ENCODE measurements at places on chromosomes 7 and 10.

- DNase-seq, result no peak
Observed at GRCh38 chr7:122136078-122136477, 8.0 kb downstream of the AASS start.

DNA sequence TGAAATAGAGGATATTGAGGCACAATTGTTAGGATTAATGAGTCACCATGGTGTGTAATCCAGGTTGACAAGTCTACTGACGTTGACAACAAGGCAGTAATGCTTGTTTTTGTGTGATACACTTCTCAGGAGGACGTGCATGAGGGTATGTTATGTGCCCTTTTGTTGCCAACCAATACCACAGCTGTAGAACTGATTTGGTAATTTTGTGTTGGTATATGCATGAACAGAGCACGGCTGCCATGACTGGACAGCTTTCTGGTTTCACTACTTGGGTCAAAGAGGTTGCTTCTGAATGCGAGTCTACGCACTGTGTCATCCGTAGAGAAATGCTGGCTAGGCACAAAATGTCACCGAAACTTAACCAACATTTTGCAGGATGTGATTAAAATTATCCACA, 32.9 kb downstream of the PHTF2 start:
- DNase-seq, result no peak

DNA sequence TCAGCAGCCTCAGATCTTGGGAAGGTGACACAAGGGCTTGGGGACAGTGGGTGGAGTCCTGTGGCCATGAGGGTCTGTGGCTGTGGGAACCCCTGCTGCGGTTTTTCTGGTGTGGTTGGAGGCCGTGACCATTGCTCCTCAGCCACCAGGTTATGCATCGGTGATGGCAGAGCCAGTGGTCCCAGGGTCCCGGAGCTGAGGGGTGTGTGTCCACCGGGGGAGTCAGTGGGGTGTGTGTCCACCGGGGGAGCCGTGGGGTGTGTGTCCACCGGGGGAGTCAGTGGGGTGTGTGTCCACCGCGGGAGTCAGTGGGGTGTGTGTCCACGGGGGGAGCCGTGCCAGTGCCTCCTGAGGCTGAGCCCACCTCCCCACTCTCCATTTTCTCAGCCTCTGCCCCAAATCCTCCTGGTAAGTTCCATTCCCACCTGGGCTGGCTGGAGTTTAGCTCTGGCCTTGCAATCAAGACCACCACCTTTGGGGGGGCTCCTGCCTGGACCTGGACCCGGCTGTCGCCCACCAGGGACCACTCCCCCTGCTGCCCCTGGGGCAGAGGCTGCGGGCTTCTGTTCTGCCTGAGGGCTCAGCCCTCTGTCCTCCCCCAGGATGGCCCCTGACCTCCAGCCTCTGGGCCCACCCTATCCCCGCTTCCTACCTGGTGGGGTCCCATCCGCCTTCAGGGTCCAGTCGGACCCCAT, 143.5 kb downstream of the ELFN1 start:
- no peak for DNase-seq

DNA sequence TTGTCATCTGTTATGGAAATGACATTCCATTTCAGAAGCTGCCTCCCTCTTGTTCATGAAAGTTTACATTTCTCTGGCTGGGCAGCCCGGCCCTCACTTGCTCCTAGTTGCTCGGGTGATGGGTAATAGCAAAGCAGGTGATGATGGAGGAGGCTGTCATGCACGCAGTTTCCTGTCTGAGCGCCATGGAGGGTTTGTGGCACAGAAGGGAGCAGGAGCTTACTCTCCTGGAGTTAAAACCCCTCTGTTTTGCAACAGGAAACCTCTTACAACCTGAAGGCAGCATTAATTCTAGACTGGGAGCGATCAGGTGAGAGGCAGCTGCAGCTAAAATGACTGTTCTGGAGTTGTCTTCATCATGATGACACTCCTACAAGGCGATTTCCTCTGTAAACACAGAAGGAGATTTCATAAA, 34.1 kb upstream of the MKI67 start:
- DNase-seq, result no peak

DNA sequence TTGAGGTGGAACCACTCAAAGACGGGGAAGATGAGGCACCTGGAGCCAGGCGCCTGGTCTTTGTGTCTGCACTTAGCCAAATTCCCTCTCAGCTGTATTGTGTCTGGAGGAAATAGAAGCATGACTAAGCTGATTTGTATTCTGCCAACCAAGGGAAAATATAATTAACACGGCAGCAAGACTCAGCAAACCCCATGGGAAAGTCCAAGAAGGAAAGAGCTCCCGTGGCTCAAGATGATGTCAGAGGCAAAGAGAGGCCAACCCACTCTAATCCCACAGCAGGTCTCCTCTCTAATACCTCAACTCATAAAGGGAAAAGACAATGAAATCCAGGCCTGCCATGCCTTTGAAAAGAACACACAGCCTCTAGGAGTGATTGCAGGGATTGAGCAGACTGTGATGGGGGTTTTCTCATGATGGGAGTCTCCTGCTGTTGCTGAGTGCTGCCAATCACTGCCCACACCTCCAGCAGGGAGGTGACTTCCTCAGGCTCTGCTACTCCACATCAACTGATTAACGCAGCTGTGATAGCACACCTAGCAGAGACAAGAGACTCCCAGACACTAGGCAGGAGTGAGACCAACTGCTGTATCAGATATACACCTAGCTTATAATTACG, 255.5 kb upstream of the C7orf33 start:
- no peak for DNase-seq

DNA sequence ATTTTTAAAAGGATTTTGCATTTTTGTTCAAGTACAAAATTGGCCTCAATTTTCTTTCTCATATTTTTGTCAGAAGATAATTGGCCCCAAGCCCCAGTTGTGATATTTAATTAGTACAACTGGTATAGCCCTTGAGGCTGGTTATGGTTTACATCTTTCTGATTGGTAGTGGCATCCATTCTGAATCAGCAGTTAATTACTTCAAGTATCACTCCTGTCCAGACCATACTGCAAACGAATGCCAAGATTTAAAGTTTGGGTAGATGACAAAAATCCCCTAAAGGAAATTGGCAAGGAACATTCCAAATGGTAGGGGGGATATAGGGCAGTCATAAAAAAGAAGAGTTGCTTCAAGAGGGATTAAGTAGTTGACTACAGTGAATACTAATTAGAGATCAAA, 23.1 kb downstream of the MYPN start:
- peak; percentile 33 for DNase-seq

- no peak for DNase-seq
Observed at GRCh38 chr10:66877361-66877760, 48.5 kb upstream of the LRRTM3 start.

DNA sequence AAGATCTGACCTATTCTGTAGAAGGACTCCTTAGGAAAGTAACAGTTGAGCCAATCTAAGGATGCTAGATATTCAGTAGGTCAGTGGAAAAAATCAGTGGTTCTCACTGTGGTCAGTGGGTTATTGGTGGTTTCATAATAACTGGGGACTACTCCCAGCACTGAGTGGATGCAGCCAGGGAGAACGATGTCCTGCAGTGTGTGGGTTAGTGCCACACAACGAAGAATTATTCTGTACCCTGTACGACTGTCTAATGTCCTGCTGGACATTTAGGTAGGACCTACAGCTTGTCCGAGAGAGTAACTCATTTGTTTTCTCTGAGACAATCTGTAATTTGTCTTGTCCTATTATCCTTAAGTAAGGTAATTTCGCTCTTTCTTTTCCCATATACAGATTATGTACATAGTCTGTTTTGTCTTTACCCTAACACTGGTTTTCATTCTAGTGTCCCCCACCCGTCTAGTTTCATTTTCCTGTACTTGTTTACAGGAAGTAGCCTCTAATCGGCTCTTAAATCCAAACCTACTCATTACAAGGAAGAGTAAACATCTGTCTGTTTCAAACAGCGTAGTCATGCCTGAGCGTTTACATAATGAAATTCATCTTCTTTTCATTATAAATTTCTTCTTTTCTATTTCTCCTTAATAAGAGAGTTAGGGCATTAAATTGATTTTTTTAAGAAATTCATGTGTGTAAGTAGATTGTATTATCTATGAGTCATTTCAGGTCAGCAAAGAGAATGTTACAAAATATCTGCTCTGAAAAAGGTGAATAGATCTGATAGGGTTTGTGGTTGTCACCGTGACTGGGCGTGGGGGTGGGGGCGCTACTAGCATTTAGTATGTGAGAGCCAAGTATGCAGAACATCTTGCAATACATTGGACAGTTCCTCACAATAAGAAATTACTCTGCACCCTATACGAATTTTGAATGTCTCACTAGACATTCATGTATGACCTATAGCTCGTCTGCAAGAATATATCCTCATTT, 8.3 kb upstream of the ZC3HAV1L start:
- DNase-seq, result no peak

DNA sequence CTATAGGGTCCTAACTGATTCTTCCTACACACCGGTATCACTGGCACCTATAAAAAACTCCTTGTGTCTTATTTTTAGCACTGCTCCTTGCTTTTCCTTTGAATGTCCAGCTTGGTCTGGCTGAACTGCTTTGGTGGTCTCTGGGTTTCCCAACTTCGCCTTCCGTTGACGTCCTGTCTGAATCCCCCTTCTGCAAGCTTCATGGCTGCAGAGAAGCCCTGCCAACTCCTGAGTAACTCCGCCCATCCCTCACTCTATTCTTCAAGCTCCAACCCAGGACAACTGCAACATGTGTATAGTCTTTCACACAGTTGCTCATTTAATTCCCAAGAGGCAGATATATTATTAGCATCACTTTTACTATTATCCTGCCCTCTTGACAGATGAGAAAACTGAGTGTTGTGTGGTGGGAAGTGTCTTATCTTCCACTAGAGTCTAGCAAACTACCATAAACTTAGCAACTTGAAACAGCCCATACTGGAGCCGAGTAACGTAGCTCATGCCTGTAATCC, 40.9 kb downstream of the MTURN start:
- DNase-seq, result no peak
